CD4-positive, alpha-beta T cell treated with Interleukin-21 for 1 hour (primary cell): ENCODE measurements at places on chromosomes 7 and 10.

DNA sequence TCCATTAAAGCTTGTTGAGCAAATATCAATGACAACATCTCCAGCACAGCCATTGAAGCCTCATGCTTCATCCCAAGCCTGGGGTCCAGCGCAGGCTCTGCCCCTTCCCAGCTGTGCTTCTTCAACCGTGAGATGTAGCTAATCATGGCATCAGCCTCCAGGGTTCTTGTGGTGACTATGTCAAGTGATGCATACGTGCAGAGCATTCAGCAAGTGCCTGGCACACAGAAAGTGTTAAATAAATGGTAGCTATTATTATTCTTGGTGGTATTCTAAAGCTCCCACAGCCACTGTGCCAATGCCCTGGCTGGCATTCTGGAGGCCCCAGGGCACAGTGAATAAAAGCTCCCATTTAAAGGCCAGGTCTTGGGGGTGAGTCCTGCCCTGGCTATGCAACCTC, 146.6 kb downstream of the WDR11 start:
- no peak for DNase-seq

DNA sequence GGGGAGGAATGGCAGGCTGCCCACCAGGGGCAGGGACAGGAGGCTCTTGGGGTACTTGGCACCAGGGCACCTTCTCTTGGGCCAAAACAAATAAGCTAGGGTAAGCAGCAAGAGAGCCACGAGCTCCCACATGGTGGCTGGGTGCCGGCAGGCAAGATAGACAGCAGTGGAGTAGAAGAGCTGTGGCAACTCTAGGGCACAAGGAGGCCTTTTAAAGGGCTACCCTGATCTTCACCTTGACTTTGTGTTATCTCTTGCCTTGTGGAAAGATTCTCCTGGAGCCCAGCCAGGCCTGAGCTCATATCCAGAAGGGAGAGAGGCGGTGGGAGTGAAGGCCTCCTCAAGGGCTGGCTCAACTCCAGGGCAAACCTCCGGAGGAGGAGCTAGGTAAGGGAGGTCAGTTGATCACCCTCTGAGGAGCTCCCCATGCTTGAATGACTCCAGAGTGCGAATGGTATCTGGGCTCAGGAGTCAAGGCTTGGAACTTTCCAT, at the start of gene CYP17A1:
CYP17A1 (minus strand) TSS at position 184 of the 492 bp plus-strand sequence; CDS start at position 132, 52 bp downstream.
- DNase-seq, result no peak

DNA sequence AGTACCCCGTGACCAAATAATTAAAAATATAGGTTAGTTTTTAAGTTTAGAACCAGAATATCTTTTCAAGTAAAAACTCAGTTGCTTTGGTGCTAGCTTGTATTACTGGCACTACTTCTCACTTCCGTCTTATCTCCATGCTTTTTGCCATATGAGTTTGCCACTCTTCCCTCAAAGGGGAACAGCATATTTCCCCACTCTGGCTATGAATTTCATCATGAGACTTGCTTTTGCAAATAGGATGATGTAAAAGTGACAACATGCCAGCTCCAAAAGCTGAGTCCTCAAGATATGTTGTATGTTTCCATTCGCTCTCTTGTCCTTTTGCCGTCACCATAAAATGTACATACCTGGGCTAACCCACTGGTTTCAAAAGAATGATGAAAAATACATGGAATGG, 178.1 kb upstream of the SEMA3A start:
- no peak for DNase-seq

DNA sequence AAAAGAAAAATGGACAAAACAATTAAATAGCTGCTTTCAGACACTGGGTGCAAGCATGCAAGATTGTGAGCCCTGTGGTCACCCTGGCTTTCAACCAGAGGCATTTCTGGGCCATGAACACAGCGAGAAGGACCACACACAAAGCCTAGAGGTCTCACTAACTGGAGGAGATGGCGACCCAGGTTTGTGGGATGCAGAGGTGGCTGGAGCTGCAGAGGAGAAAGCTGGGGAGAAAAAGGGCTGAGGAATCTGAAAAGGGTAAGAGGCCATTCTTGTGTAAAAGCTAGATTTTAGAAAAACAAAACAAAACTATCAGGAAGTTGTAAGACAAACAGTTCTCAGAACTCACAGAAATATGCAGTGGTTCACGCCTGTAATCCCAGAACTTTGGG, 30.1 kb upstream of the PTPRN2 start:
- no peak for DNase-seq

GRCh38 chr7:95874541-95875265, 102.3 kb downstream of the DYNC1I1 start:
- no peak for DNase-seq

DNA sequence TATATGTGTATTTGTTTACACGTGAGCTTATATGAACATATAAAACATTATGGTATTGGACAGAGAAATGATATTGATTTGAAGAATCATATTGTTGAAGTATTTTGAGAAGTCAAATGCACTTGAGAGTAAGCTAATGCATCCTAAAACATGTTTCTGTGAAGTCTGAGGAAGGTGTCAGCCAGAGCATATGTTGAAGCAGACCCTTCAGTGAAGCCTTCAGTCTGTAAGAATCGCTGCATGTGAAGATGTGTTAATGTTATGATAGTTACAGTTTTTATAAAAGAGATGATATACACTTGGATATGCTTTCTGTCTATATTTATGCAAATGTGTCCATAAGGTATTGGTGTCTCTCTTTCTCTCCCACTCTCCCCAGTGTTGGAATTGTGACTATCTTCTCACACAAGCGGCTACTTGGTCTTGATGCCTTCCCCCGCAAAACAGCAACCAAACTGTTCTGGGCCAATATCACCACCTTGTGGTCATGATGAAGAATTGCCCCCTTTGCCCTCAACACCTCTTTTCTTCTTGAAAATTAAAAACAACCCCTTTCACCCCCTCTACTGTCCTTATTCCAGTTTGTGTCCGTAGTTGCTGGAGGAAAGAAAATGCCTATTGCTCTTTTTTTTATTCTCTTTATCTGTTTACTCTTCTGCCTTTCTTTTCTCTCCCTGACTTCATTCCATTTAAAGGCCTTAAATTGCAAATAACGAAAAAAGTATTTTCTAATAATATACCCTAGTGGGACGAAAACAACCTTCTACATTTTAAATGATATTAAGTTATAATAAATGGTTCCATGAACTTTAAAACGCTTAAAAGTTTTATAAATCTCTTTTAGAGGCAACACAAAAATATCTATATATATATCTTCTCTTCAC, 64.9 kb downstream of the IKZF1 start:
- peak; percentile 85 for DNase-seq

- DNase-seq, result peak; percentile 30
Observed at GRCh38 chr7:20219446-20220292, 2.5 kb upstream of the MACC1 start.

DNA sequence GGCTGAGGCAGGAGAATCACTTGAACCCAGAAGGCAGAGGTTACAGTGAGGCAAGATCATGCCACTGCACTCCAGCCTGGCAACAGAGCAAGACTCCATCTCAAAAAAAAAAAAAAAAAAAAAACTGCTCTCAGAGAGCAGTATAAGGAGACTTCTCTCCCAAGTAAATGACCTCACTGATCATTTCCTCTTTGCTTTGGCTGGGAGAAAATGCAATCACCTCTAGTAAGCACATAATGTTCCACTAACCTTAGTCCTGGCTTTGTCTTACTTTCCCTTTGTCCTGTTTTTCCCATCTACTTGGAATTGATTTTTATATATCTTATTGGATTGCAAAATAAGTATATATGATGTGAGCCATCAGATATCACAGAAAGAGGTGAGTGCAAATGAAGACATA, 2.5 kb downstream of the SLC25A13 start:
- DNase-seq, result no peak

DNA sequence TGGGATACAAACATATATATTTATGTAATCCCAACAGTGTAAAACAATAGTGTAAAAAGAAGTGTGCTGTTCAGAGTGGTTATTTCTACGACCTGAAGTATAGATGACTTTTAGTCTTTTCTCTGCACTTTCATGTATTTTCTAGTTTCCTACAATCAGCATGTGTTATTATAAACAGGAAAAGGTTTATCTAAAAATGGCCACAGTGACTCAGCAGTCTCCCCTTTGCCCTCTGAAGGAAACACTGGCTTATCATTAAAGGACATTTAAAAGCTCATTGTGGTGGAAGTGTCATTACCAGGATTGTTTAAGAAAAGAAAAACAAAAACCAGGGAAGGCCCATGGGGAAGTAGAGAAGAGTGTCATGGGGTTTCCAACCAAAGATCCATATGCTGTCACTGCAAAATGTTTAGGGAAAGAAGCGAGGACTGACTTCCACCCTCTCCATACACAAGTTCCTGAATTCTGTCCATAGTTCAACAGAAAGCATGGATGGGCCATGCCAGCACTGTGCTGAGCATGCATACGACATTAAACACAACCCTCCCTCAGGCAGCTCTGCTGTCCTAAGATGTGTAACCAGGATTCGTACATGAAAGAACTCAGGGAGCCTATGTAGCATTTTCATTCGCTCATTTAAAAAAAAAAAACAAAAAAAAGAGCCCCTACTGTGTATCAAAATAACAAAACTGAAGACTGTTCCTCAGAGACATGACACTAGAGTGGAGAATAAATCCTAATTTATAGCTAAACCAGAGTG, 10.2 kb downstream of the CYREN start:
- peak; percentile 34 for DNase-seq

- DNase-seq, result no peak
Observed at GRCh38 chr10:35046074-35046473, 44.1 kb downstream of the CUL2 start.

DNA sequence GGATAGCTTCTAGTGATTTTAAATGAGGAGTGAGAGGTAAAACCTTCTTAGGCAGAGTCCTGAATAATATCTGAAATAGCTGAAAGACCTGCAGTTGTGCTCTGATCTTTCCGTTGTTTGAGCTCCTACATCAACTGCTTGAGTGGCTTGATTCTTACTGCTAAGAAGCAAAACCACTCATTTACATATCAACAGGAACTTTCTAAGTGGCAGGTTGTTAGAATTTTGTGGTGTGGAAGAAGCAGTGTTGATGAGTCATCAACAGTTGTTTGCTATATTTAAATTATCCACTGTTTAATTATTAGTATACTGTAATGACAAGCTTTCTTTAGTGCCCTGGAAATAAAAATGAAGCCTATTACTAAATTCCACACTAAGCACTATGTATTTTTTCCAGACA, 689.5 kb downstream of the DNAJB9 start:
- no peak for DNase-seq

- no peak for DNase-seq
Observed at GRCh38 chr7:46080595-46081159, 159.6 kb upstream of the IGFBP3 start.

- no peak for DNase-seq
Observed at GRCh38 chr7:123975084-123975483, 50.0 kb downstream of the SPAM1 start.

GRCh38 chr7:82362129-82362706, 81.4 kb downstream of the CACNA2D1 start:
- DNase-seq, result no peak

- no peak for DNase-seq
Observed at GRCh38 chr10:114337510-114338462, 66.5 kb downstream of the AFAP1L2 start.

DNA sequence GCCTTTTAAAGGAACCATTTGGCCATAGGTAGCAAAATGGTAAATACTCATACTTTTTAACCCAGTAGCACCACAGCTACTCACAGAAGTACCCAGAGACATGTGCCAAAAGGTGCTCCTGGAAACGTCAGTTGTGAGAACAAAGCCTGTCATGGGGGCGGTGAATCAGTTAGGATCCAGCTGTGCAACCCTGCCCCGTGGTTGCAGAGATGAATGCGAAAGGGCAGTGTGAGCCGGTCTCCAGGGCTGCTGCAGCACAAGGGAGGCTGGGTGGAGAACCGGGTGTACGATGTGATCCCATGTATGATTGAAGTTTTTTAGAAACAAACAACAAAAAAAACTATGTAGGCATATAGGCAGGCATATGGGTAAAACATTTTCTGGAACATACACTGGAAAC, 1.3 kb upstream of the LRRC18 start:
- no peak for DNase-seq

- no peak for DNase-seq
Observed at GRCh38 chr7:73901231-73901822, 40.4 kb downstream of the TMEM270 start.

- no peak for DNase-seq
Observed at GRCh38 chr7:134495546-134495945, 31.8 kb upstream of the AKR1B10 start.

DNA sequence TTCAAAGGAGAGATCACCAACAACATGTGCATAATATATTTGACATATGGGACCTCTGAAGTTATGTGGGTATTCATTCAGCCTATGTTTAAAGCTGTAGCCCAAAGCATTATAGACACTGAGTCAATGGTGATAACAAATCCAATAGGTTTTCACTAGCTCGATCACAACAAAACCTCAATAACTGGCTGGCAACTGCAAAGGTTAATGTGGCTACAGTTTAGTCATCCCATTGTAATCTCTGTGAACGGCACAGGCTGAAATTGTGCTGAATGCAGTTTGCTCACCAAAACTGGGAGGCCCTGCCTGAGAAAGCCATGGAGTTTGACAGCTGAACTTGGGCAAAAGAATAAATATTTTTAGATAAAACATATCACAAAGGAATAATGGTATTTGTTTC, 152.4 kb upstream of the ADO start:
- no peak for DNase-seq

DNA sequence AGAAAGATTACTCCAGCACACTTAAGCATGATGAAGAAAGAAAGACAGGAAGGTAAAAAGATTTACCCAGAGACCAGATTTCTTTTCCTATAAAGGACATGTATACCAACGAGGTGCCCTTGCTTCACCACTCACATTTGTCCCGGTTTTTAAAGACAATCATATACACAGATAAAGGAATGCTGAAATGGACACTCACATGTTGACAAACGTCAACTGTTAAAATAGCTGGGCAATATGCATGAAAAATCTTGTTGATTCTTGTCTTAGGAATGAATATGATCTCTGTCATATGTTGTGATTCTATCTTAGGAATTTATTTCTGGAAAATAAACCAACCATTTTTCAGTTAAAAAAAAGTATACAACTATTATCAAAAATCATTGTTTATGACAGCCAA, 158.2 kb downstream of the SRPK2 start:
- DNase-seq, result no peak

GRCh38 chr7:73418113-73418703, 15.4 kb upstream of the FZD9 start:
- no peak for DNase-seq

DNA sequence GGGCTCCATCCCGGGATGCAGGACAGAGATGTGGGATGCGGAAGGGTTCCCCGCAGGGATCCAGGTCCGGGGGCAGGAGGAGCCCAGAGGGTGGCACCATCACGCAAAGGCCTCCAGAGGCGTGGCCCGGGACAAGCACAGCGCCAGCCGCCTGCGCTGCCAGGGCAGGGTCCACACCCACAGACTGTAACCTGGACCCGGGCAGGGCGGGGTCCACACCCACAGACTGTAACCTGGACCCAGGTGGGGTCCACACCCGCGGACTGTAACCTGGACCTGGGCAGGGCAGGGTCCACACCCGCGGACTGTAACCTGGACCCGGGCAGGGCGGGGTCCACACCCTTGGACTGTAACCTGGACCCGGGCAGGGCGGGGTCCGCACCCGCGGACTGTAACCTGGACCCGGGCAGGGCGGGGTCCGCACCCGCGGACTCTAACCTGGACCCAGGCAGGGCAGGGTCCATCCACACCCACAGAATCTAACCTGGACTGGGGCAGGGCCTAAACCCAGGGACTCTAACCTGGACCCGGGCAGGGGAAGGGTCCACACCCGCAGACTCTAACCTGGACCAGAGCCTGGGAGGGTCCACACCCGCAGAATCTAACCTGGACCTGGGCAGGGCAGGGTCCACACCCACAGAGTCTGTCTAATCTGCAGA, 37.5 kb upstream of the SUN1 start:
- no peak for DNase-seq

GRCh38 chr7:154628556-154628955, 374.4 kb downstream of the PAXIP1 start:
- no peak for DNase-seq

- no peak for DNase-seq
Observed at GRCh38 chr10:127325506-127325905, 129.1 kb upstream of the INSYN2A start.
